ENCODE measurements at places on chromosomes 12 and 14. TPM values are rescaled to one million over a fixed set of nuclear protein-coding genes. Genes with fewer than 3 reads are reported as not detected.

DNA sequence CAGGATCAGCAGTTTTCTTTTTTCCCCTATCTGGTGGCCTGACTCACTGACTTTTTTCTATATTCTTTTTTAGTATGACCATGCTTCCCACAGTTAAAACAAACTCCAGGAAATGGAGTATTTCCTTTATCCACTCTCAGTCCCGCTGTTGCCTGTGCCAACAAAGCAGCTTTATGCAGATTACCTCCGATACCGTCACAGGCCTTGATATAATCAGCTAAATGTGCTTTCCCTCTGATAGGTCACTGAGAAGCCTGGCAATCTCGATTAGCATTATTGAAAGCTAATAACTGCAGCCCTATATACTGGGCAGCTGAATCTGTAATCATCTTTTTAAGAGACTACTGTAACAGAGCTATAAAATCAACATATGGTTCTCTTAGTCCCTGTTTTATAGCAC lies 243.6 kb downstream of the KIF21A start:
- H3K4me1 ChIP-seq: no peaks in the 10 kb centered on the region
- H3K4me3 ChIP-seq: no peak overlapping the region
- H3K27me3 ChIP-seq: no peaks in the 10 kb centered on the region
- no peaks in the 10 kb centered on the region for H3K36me3 ChIP-seq
- DNase-seq: no peak
- no peak overlapping the region for H3K27ac ChIP-seq

Gene KRT74
- total RNA-seq: not detected

DNA sequence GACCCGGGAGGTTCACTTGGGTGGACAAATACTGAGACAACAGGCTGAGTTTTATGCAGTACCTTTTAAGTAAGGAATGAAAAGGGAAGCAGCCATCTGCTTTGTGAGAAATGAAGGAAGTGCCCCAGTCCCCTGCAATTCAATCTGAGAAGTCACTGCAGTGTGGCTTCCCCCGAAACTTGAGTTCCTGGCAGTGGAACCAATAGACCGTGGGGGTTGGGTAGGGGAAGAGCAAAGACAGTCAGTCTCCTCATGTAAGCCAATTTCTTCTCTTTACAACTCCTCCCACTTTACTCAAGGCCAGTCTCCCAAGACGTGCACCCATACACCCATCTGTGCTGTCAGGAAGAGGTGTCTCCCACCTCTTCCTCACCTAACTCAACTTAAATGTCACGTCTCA lies 206.5 kb downstream of the BCAT1 start:
- H3K27me3 ChIP-seq: no peaks in the 10 kb centered on the region
- H3K4me3 ChIP-seq: no peak overlapping the region
- no peaks in the 10 kb centered on the region for H3K36me3 ChIP-seq
- H3K4me1 ChIP-seq: no peaks in the 10 kb centered on the region
- no peak for DNase-seq

GRCh38 chr12:254039-254438 lies 8.6 kb downstream of the SLC6A13 start:
- no peaks in the 10 kb centered on the region for H3K4me1 ChIP-seq
- no peak overlapping the region for H3K4me3 ChIP-seq
- no peaks in the 10 kb centered on the region for H3K27me3 ChIP-seq
- no peak overlapping the region for H3K27ac ChIP-seq

DNA sequence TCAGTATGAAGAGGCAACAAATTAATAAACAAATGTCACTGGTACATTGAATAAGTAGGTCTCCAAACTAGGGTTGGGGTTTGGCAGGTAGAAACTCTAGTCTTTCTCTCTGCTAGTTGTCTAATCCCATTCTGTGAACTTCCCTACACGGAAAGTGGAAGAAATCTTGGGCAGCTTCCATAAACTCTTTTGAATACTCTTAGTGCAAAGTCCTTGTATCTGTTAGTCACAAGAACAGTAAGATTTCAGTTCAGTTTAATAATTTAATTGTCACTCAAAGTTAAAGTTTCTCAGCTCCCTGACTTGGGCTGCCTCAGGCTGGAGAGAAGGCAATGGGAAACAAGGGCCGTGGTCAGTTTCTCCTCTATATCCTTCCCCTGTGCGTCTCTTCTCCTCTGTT lies 135.4 kb upstream of the MDM1 start:
- H3K4me1 ChIP-seq: no peaks in the 10 kb centered on the region
- no peaks in the 10 kb centered on the region for H3K36me3 ChIP-seq
- H3K27ac ChIP-seq: no peak overlapping the region

GRCh38 chr12:19306366-19306765 lies 132.9 kb upstream of the AEBP2 start:
- H3K36me3 ChIP-seq: no peaks in the 10 kb centered on the region
- no peak overlapping the region for H3K4me3 ChIP-seq
- no peaks in the 10 kb centered on the region for H3K4me1 ChIP-seq
- no peak overlapping the region for H3K27ac ChIP-seq
- no peak for DNase-seq

Gene CISTR
- not detected for total RNA-seq

DNA sequence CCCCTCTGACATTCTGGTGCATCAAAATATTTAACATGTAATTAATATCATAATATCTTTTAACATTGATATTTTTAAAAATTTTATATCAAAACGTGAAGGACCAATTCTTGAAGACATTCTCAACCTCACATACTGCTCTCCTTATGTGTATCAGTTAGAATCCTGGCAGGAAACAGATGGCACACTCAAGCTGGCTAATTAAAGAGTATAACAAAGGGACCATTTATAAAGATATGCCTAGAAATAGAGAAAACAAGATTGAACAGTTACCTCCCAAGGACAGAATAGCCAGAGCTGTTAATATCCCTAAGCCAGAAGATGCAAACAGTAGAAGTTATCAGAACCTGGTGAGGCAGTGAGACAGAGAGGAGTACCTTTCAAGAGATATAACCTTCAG lies 368.7 kb downstream of the NELL2 start:
- H3K27ac ChIP-seq: no peak overlapping the region
- no peak overlapping the region for H3K4me3 ChIP-seq
- no peaks in the 10 kb centered on the region for H3K27me3 ChIP-seq

- DNase-seq: no peak
- H3K36me3 ChIP-seq: peaks cover 55% of the 10 kb centered on the region
- H3K27ac ChIP-seq: peak overlapping the region; percentile 99
- H3K4me1 ChIP-seq: peaks cover 62% of the 10 kb centered on the region
- peak overlapping the region; percentile 90 for H3K4me3 ChIP-seq
- H3K27me3 ChIP-seq: no peaks in the 10 kb centered on the region
Observed at GRCh38 chr14:22505697-22506377, 83.2 kb downstream of the DAD1 start.

GRCh38 chr12:118288174-118288573 lies 84.5 kb downstream of the TAOK3 start:
- no peaks in the 10 kb centered on the region for H3K27me3 ChIP-seq
- no peak for DNase-seq
- no peak overlapping the region for H3K4me3 ChIP-seq
- H3K4me1 ChIP-seq: no peaks in the 10 kb centered on the region

DNA sequence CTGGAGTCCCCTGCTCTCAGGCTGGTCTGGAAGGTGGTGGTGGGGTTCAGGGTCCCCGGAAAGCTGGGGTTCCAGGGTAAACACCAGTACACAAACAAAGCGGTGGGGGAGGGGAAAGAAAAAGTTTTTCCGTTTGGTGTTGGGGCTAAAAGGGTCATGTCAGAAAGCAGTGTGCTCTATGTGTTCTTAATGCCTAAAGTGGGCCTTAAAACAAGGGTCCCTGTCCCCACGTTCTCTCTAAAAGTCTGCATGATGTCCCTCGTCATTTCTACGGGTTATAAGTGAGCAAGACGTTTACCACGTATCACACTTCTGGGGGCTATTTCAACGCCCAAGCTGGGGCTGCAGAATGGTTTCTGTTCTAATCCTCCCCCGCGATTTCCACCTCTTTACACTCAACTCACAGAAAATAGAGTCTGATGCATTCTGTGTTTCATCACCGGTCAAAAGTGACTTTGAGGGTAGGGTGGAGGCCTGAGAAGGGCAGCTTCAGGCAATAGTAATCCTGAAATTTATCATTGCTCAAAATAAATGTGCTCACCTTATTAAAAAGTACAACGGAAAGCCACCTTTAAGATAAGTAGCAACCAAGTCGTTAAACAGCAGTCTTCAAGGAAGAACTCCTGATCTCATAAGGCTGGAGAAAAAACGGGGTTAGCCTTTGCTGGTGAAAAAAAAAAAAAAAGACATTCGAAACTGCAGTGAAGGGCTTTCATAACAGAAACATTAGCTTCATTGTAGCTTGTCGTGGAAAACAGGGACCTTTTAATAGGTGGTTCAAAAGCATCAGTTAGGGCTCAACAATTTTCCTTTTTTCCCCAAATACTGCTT lies 63.9 kb upstream of the PTGR2 start:
- DNase-seq: no peak
- no peaks in the 10 kb centered on the region for H3K36me3 ChIP-seq
- no peaks in the 10 kb centered on the region for H3K27me3 ChIP-seq
- peak overlapping the region; percentile 92 for H3K4me3 ChIP-seq
- H3K27ac ChIP-seq: peak overlapping the region; percentile 83

DNA sequence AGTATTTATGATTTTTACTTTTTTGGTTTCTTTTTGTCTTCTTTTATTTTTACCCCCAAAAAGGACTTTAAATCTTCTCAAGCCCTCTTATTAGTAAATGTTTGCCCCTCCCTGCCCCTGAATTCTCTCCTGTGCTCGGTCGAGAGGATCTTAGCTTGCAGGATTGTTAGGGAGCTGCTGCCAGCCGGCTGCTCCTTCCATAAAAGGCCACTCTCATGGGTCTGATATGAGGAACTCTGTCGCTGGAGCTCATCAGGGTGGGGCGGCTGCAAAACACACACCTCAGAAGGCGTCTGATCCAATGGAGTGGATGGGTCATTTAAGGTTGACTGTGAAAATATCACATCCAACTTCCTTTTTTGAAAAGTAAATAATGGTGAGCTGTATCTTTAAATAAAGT lies 8.5 kb downstream of the LTBR start:
- no peaks in the 10 kb centered on the region for H3K27me3 ChIP-seq
- no peaks in the 10 kb centered on the region for H3K4me1 ChIP-seq
- H3K36me3 ChIP-seq: no peaks in the 10 kb centered on the region
- no peak overlapping the region for H3K4me3 ChIP-seq
- no peak for DNase-seq

Gene ALDH1L2
- total RNA-seq: not detected
